RWPE2 (cell line): ENCODE measurements at places on chromosomes 12 and 14.

DNA sequence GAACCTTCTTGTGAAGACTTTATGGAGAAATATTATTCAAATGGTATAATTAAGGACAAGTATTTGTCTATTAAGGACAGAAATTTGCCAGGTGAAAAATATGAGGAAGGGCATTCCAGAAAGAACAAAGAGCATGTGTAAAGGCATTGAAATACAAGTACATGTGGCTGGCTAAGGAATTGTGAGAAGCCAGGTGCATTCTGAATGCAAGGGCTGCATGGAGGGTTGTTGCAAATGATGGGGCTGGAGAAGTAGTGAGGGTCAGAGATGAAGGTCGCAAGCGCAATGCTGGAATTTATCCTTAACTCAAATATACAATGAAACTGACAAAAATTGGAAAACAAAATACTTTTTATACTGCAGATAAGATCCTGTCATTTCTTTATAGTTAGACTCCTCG is 437.7 kb downstream of the ADAMTS20 start:
- no peak for DNase-seq

- DNase-seq = no peak
Observed at GRCh38 chr12:59079002-59079401, 158.7 kb upstream of the LRIG3 start.

DNA sequence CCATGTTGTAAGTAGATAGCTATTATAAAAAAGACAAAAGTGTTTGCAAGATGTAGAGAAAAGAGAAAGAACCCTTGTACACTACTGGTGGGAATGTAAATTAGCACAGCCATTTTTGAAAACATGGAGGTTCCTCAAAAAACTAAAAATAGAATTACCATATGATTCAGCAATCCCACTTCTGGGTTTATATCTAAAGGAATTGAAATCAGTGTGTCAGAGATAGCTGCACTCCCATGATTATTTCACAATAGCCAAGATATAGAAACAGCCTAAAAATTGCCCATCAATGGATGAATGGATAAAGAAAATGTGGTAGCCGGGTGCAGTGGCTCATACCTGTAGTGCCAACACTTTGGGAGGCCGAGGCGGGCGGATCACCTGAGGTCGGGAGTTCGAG is 9.2 kb downstream of the PSMC6 start:
- DNase-seq = no peak

- DNase-seq = no peak
Observed at GRCh38 chr14:81446279-81447007, 46.3 kb upstream of the STON2 start.

GRCh38 chr12:120574106-120574505 is 7.1 kb downstream of the POP5 start:
- no peak for DNase-seq

- no peak for DNase-seq
Observed at GRCh38 chr12:43786899-43787693, 19.0 kb downstream of the TWF1 start.

DNA sequence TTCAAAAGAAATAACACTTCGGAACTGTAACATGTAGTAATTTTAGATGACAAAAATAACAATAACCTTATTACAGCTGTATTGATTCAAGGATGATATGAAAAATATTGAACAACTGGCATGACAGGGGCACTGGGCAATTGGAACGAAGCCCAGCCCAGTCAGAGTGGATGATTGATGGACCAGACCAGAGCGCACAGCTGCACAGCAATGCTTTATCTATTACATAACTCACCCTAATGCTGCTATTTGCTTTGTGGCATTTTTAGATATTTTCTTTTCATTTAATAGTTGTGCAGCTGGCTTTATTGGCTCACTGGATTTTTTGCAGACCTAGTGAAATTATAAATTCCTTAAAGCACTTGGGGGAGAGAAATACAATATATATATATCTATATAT is 26.9 kb upstream of the FERMT2 start:
- DNase-seq = no peak

- no peak for DNase-seq
Observed at GRCh38 chr12:89884952-89885351, 176.3 kb upstream of the ATP2B1 start.

DNA sequence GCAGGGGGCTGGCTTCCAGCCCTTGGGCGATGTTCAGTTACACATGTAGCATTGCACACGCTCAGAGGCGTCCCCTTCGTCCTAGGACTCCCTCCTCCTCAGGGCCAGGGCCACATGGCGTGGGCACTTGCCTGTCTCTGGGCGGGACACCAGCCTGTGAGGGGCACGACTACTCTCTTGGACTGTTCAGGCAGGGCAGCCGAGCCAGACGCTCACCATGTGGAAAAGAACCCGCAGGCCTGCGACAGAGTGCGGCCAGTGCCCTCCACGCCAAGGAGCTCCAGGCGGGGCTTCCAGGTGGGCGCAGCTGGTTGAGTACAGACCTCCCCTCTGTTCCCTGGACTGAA is 20.9 kb downstream of the MTA1 start:
- DNase-seq = no peak

- DNase-seq = no peak
Observed at GRCh38 chr12:101925935-101926334, 48.6 kb downstream of the DRAM1 start.
